Bladder microvascular endothelial cell (primary cell): ENCODE measurements at places on chromosomes 5 and 9. TPM values are rescaled to one million over a fixed set of nuclear protein-coding genes. Genes with fewer than 3 reads are reported as not detected.

The NUTM2G gene
- not detected in 2 replicates for total RNA-seq

The ENTPD2 gene
- under 0.01 TPM in 1 of 2 replicates, not detected in the other for total RNA-seq

The BAAT gene
- under 0.01 TPM in 1 of 2 replicates, not detected in the other for total RNA-seq

The NR2F1-AS1 gene
- total RNA-seq: 3.7 and 35.6 TPM in 2 replicates

The IFNA21 gene
- not detected in 2 replicates for total RNA-seq

The KIF20A gene
- 43.3 and 65.7 TPM in 2 replicates for total RNA-seq

The OR13C8 gene
- not detected in 2 replicates for total RNA-seq

The PCDHB12 gene
- total RNA-seq: 0.16 and 1.3 TPM in 2 replicates

The PRR16 gene
- not detected in 2 replicates for total RNA-seq

The SMIM33 gene
- not detected in 2 replicates for total RNA-seq

The PCDHB15 gene
- 0.32 and 1.2 TPM in 2 replicates for total RNA-seq

The FOXD1 gene
- 0.06 and 0.16 TPM in 2 replicates for total RNA-seq

The MAMDC2 gene
- 6.2 and 31.2 TPM in 2 replicates for total RNA-seq

The GARIN3 gene
- not detected in 2 replicates for total RNA-seq

The SHISAL2B gene
- total RNA-seq: not detected in 2 replicates

The PRDM9 gene
- not detected in 2 replicates for total RNA-seq

The FOXD4L3 gene
- not detected in 2 replicates for total RNA-seq
